ENCODE measurements at places on chromosomes 3 and 15.

GRCh38 chr3:32224016-32224516 lies 14.4 kb upstream of the CMTM8 start:
- DNase-seq: no peak

DNA sequence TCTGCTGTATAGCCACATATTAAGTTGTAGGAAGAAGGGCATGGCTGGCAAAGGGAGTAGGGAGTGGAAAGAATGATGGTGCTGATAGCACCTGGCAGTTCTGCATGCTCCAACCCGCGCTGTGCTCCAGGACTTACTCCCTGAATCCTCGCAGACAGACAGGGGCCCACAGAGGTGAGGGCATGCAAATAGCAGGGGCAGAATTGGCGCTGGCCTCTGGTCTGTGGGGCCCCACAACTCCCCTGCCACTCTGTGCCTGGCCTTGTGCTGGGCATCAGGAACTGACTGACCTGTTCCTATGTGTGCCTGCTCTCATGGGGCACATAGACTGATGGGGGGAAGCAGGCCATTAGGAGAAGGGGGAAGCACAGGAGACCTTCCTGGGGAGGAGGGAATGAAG lies 20.9 kb downstream of the HDAC11 start:
- DNase-seq: no peak

- DNase-seq: no peak
These were observed 19.8 kb upstream of the TNFSF10 start for GRCh38 chr3:172542999-172543398.

DNA sequence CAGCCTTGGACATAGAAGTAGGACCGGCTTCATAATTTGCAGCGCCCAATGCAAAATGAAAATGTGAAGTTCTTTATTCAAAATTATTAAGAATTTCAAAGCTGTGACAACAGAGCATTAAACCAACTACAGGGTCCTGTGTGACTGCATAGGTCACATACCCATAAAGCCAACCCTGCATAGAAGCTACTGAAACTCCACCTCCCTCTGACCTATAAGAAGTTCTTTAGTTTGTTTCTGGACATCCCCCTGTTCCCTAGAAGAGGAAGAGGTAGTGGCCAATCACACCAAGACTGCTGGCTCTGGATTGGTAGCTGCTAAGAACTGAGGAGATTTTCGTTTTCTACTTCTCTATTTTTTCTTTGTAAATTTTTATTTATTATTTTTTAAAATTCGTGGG lies 9.0 kb upstream of the SELENOT start:
- DNase-seq: no peak

DNA sequence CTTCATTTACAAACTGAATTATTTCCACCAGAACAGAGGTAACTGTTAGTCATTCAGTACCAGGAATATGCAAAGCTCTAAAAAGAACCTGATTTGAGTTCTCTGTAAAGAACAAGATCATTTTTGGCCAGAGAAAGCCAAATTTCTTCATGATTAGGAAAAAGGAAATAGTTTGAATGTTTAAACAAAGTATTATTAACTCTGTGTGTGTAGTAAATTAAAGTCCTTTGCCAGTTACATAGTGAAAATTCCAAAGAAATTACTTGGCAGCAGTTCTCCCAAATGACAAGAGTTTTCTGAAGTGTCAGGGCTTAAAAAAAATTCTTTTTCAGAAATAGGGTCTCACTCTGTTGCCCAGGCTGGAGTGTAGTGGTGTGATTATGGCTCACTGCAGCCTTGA lies 24.5 kb downstream of the QTRT2 start:
- no peak for DNase-seq

- no peak for DNase-seq
These were observed 243.9 kb downstream of the SHQ1 start for GRCh38 chr3:72604328-72604727.

- DNase-seq: no peak
These were observed 100.8 kb downstream of the DHX36 start for GRCh38 chr3:154223519-154223918.

- DNase-seq: no peak
These were observed 5.0 kb downstream of the NUDT16 start for GRCh38 chr3:131386429-131387165.

DNA sequence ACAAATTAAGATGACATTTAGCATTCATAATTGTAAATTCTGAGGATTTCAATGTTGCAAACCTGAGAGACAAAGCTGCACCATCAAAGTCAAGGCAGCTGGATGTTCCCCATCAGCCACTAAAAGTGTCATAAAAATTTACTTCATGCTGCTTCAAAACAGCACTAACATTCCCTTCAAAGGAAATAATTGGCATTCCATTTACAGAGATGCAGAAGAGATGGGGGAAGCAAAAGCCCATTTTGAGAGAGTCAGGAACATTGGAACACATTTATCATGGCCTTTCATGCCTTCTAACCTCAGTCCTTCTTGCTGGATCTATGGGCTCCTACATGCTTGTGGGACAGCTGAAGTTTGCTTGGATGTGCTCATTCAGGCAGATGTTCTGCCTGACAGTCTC lies 6.4 kb upstream of the TMEM158 start:
- DNase-seq: no peak

DNA sequence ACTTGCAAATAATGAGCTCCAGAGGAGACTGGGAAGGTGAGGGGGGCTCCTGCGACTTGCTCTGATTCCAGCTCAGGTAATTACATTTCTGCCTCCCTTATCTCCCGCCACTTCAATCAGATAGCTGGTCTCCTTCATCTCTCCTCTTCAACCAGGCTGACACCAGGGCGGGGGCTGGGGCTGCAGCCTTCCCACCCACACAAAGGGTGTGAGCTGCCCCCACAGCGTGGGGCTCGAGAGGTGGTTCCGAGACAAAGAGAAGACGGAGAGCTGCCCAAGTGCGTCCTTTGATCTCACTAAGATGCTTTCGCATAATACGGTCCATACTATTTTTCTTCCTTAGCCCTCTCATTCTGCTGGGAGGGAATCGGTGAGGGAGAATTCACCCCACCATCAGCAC lies 139.7 kb downstream of the NSMCE3 start:
- DNase-seq: no peak

- no peak for DNase-seq
These were observed 97.3 kb upstream of the THRB start for GRCh38 chr3:24591661-24592555.

- no peak for DNase-seq
These were observed at the start of gene MGA for GRCh38 chr15:41660235-41661077. TSS of gene MGA (plus strand) at chr15:41660405.

DNA sequence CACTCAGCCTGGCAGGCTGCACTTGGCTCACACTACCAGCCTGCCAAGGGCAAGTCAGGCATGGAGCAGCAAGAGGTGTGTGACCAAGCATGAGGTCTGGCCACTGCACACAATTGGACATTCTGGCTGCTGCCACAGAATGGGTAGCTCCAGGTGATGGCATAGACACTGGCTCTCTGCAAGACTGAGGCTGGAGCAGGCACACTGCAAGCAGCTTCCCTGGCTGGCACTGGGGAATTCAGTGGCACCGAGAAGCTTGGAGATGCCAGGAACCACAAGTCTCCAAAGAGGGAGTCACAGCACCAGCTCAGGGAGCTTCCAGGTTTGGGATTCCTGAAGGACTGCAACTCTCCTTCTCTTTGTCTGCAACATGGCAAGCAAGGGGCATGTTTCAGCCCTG lies 42.0 kb upstream of the KCNH8 start:
- DNase-seq: no peak

GRCh38 chr3:4750306-4750968 lies 228.8 kb upstream of the BHLHE40 start:
- no peak for DNase-seq

- DNase-seq: no peak
These were observed 388.0 kb upstream of the LMCD1 start for GRCh38 chr3:8113626-8114025.

- DNase-seq: peak; percentile 89
These were observed 11.0 kb upstream of the ARL14 start for GRCh38 chr3:160665784-160666526.

GRCh38 chr3:182668974-182669373 lies 124.3 kb upstream of the ATP11B start:
- no peak for DNase-seq

GRCh38 chr3:134650431-134651346 lies at the start of gene KY:
TSS of gene KY (minus strand) at chr3:134651022. CDS start at chr3:134650960, 62 bp downstream.
- DNase-seq: no peak

DNA sequence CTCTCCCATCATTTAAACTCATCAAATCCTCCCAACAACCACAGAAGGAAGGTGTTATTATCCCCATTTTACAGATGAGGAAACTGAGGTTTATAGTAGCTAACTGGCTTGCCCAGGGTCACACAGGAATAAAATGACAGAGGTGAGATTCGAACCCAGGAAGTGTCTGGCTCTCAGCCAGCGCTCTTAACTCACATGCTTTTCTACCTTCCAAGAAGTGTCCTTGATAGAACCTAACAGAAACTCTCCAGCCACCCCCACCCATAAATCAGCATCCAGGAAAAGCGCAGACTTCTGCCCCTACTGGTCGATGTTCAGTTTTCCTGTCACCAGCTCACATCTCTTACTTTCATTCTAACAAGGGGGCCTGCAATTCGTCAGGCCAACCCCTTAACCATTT lies 51.7 kb downstream of the SPATA12 start:
- no peak for DNase-seq

DNA sequence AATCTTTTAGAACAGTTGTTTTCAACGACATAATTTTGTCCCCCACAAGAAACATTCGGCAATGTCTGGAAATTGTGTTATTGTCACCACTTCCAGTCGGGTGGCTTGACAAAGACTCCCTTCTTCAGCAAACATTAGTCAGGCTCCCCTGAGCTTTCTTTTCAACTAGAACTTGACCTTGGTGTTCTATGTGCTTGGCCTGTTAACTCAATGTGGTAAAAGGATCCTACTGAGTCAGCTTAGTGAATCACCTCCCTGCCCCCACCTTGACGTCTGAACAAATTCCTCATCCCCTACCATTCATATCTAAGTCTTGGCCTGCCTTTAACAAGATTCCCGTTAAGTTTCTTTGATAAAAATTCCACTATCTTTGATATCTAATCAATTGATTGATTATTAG lies 465.0 kb upstream of the ROBO1 start:
- DNase-seq: peak; percentile 88

DNA sequence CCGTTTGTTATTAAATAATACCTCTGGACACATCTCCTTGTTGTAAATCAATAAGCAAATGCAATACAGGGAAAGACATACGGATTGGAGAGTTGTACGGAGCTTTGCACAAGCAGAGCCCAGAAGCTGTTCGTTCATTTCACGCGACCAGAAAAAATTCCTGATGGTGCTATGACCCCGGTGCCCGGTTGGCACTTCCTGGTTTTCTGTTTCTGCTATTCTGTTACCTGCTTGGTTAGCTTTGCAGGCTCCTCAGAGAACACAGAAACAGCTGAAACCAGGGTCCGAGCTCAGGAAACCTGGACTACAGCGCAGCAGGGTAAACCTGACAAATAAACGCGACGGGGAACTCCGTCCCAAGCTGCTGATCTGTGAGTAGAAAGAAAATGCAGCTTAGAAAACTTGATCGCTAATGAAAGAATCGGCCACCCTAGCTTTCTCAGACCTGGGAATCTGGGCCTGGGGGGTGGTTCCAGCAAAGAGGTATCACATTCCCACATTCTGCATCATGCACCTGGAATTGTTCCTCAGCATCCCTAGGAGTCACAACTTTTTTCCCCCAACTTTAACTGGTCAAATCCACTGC lies 845 bp downstream of the CNTN3 start:
- no peak for DNase-seq

DNA sequence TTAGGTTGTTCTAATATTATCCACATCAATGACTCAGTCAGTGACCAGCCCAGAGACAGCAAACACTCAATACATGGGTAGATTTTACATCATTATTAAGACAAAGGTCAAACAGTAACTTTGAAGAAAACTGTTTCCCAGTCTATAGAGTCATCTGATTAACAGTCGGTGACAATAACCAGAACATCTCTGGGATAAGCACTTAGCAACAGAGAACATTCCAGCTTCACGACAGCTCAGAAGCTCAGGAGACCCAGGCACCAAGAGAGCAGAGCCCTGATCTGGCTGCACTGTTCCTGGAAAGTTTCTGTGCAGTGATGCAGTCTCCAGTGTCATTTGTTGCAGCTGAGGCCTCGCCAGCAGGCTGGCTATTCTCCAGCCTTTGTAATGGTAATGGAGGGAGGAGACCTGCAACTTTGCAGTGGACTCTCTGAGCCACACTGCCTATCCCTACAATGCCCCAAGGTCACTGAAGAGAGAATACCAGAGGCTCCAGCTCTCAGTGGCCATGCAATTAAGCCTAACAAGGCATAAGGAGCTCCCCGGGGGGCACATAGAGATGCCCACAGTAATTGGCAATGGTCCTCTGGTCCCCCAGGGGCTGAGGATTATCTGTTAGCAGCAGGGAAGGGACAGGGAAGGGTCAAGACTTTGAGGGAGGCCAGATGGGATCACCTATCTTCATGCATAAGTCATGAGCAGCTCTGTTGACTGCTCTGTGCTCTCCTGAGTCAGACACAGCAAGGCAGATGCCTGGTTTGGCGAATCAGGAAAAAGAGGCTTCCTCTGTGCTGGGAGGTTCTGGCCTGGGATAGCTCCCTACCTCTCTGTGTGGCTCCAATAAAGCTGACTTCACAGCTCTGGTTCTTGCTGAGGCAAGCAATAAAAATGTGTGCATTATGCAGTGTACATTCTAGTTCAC lies 163.6 kb downstream of the CTNNB1 start:
- no peak for DNase-seq

DNA sequence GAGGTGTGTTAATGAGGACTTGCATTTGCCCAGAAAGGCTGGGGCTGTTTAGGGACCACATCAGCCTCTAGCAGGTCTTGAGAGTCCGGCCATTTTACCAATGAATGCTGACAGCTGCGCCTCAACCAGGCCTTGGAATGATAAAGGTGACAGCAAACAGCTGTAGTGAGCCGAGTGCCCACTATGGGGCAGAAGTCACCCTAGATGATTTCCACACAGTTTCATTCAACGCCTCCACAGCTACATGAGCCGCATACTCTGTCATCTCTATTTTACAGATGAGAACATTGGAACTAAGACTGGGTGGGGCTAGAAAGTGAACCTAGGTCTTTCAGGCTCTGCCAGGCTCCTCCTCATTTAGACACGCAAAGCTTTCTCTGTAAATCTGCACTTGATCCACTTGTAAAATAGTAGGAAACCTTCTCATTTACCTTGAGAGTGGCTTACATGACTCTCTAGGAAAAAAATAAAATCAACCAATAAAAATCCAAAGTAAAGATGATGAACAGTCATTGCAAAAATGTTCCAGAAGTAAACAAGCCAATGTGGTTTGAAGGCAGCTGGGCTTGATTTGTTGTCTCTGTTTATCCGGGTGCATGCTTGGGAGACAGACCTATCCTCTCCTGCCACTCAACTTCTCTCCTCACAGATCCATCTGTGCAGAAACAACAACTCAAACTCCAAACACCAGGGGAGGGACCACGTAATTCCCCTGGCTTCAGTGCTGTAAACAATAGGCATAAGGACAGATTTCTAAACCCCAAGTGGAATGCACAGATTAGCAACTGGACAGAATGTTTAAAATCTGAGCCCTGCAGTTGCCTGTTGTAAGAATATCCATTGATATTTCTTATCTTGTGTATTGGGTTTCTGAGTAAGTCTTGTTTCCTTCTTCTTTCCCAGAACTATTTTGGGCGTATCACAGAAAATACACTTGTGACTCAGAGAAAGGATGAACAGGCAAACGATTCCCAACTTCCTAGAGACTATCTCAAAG lies 31.5 kb upstream of the LDHAL6B start:
- no peak for DNase-seq

- peak; percentile 19 for DNase-seq
These were observed 315.3 kb upstream of the UBE2E2 start for GRCh38 chr3:22887664-22888291.

GRCh38 chr3:124860599-124860998 lies 26.6 kb downstream of the ITGB5 start:
- DNase-seq: peak; percentile 89

Measured in epithelial cell of proximal tubule (primary cell).